ENCODE measurements at places on chromosomes 5 and 9.

DNA sequence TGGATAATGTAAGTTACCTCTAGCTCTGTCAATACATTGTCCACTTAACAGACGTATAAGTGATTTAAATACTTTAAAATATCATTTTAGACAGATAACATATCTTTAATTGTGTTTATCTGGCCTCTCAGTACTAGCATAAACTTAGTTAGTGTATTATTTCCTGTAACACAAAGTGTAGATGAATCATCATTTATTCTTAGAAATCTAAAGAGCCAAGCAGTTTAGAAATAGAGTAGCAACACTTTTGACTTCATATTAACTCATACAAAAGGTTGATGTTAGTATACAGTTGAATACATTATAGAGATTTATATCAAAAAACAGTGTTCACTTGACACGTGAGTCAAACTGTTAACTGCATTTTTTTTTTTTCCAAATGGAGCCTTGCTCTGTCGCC, 18.0 kb downstream of the NCBP1 start:
- DNase-seq, result no peak

- peak; percentile 87 for DNase-seq
Measured at GRCh38 chr5:132387640-132388117, 18.2 kb downstream of the SLC22A5 start.

GRCh38 chr5:103101079-103101750, 18.7 kb downstream of the GIN1 start:
- no peak for DNase-seq

- no peak for DNase-seq
Measured at GRCh38 chr9:78325343-78325742, 28.4 kb downstream of the PSAT1 start.

DNA sequence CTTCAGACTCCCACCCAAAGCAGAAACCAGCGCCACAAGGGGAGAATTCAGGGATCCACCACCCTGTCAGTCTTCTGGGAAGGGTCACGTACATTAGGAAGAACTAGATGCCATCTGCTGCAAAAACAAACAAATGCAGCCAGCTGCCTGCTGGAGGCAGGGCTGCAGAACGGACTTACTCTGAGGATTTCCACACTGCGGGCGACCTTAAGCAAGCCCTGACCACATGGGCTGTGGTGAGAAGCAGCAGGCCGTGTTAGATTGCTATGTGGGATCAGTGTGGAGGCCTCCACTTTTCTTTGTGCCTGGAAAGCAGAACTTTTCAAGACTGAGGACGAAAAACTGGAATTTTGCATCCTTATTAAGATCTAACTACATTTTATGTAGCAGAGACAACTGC, 13.4 kb upstream of the LTC4S start:
- DNase-seq, result no peak

DNA sequence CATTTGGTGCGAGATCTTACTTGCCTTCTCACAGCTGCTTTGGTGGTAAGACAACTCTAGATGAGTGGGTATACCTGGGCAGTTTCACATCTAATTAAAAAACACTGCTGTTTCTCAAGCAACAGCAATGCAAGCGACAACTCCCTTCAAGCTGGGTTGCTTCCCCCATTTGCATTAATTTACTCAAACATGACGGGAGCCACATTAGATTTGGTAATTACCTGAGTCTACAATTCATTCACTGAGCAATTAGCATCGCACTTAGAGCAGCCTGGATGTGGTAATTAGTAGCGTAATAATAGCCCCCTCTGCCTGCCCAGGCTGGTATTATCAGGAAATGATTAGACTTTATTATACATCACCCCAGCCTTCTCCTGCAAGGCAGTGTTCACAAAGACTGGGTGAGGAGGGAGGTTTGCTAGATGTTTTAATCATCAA, 73.4 kb downstream of the FBXO38 start:
- no peak for DNase-seq

DNA sequence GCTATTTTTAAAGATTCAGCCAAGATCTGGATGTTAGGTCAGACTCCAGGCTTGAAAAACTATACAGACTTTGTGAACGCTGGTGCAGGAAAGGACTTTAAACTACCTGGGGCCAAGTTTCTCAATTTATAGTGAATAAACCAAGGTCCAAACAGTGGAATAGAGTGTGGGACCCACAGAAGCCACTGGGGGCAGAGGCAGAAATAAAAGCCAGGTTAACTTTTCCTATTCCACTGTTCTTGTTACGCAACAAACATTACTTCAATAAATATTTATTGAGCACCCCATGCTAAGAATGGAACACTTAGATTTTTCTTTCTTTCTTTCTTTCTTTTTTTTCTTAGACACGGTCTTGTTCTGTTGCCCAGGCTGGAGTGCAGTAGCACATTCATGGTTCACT, 11.0 kb upstream of the HAVCR1 start:
- DNase-seq, result no peak

All from HTR-8/SVneo (cell line).